Endothelial cell of umbilical vein (primary cell): ENCODE measurements at places on chromosomes 1 and 21. TPM values are rescaled to one million over a fixed set of nuclear protein-coding genes. Genes with fewer than 3 reads are reported as not detected.

- H3K27ac ChIP-seq = no peak overlapping the region
- no peak for DNase-seq
- no peaks in the 10 kb centered on the region for H3K36me3 ChIP-seq
- H3K4me3 ChIP-seq = no peak overlapping the region
These were observed 6.8 kb upstream of the COL6A2 start for GRCh38 chr21:46091118-46091517.

Gene PPFIA4
- total RNA-seq = 0.16 and 0.22 TPM in 2 replicates

DNA sequence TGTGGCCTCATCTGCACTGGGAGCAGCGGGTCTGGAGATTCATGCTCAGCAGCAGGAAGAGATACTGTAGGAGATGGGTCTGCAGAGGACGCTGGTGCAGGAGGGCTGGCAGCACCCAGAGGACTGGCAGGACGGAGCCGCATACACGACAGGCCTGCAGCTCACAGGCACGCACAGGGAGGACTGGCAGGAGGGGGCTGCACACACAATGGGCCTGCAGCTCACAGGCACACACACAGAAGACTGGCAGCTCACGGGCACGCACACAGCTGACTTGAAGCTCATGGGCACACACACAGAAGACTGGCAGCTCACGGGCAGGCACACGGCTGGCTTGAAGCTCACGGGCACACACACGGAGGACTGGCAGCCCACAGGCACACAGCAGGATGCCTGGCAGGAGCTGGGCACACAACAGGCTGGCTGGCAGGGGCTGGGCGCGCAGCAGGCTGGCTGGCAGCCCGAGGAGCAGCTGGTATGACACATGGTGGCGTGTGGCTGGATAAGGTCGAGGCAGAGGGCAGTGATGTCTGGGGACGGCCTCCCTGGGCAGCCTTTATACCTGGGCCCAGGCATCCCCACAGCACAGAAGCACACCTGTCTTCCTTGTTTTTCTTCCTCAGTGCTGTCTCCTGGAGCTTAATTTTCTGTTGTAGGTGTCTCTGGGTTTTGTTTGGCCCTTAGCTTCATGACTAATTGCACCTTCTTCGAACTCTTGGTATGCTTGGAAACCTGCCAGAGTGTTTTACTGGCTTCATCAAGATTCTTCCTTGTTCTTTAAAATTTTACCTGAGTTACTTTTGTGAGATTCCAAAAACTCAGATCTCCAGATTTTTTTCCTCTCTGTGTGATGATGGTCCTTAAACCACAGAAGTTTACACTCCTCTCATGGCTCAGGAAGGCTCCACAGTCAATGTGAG lies at the start of gene KRTAP12-2:
TSS of gene KRTAP12-2 (minus strand) at position 527 of the 920 bp plus-strand sequence. CDS start at position 486, 41 bp downstream.
- no peak within 1 kb of the TSS for H3K4me3 ChIP-seq
- no peaks in the 10 kb centered on the region for H3K36me3 ChIP-seq
- DNase-seq = no peak
- H3K4me1 ChIP-seq = no peaks in the 10 kb centered on the region
- H3K27me3 ChIP-seq = peaks cover 2% of the 10 kb centered on the region

DNA sequence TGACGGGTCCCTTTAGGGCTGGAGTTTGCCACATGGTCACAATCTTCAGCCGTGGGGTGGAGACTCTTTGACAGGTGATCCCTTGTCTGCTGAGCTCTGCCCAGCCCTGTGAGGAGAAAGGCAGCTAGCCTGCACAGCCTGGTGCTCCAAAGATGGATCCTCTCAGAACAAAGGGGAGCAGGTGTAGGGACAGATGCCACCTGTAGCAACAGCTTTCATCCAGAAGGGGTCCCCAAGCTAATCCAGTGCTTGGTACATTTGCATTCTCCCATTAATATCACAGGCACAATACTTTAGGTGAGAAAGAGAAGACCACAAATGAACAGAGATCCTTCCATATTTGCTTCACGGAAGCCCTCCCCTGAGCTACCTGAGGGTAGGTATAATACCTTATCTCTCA lies 93.2 kb downstream of the CCDC185 start:
- H3K27me3 ChIP-seq = no peaks in the 10 kb centered on the region
- no peak overlapping the region for H3K4me3 ChIP-seq
- no peak for DNase-seq
- no peaks in the 10 kb centered on the region for H3K36me3 ChIP-seq
- H3K27ac ChIP-seq = no peak overlapping the region

- H3K27ac ChIP-seq = no peak overlapping the region
- no peaks in the 10 kb centered on the region for H3K27me3 ChIP-seq
- peak; percentile 30 for DNase-seq
- H3K4me3 ChIP-seq = no peak overlapping the region
These were observed 87.6 kb upstream of the RUNX1 start for GRCh38 chr21:35136586-35137219.

DNA sequence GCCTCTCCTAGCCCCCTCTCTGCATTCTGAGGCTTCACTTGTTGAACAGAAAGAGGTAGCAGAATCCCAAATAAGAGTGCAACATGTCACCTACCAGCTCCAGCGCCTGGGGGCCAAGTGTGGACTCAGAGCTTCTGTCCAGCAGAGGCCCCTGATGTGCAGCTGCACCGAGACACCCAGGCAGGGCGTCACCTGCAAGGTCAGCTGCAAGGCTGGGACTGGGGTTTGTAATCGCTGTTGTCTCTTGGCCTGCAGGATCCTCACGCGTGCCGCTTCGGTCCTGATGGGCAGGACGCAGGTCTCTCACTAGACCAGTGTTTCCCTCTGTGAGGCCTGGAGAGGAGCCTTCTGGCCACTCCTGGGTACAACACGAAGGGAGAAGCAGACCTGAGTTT lies 4.3 kb upstream of the SLX9 start:
- H3K4me3 ChIP-seq = no peak overlapping the region
- peaks cover 7% of the 10 kb centered on the region for H3K27me3 ChIP-seq
- H3K27ac ChIP-seq = no peak overlapping the region
- H3K4me1 ChIP-seq = peaks cover 16% of the 10 kb centered on the region
- DNase-seq = no peak

- H3K27ac ChIP-seq = no peak overlapping the region
- no peak for DNase-seq
- H3K4me1 ChIP-seq = no peaks in the 10 kb centered on the region
- peaks cover 12% of the 10 kb centered on the region for H3K36me3 ChIP-seq
These were observed 9.2 kb upstream of the OVGP1 start for GRCh38 chr1:111436726-111437125.

GRCh38 chr1:43666608-43667007 lies 16.7 kb downstream of the KDM4A start:
- H3K4me1 ChIP-seq = no peaks in the 10 kb centered on the region
- H3K27ac ChIP-seq = no peak overlapping the region
- peaks cover 66% of the 10 kb centered on the region for H3K36me3 ChIP-seq
- no peaks in the 10 kb centered on the region for H3K27me3 ChIP-seq
- H3K4me3 ChIP-seq = no peak overlapping the region

- no peaks in the 10 kb centered on the region for H3K36me3 ChIP-seq
- no peak overlapping the region for H3K27ac ChIP-seq
- no peaks in the 10 kb centered on the region for H3K27me3 ChIP-seq
- H3K4me1 ChIP-seq = no peaks in the 10 kb centered on the region
These were observed 185.5 kb downstream of the CRB1 start for GRCh38 chr1:197453376-197454058.

DNA sequence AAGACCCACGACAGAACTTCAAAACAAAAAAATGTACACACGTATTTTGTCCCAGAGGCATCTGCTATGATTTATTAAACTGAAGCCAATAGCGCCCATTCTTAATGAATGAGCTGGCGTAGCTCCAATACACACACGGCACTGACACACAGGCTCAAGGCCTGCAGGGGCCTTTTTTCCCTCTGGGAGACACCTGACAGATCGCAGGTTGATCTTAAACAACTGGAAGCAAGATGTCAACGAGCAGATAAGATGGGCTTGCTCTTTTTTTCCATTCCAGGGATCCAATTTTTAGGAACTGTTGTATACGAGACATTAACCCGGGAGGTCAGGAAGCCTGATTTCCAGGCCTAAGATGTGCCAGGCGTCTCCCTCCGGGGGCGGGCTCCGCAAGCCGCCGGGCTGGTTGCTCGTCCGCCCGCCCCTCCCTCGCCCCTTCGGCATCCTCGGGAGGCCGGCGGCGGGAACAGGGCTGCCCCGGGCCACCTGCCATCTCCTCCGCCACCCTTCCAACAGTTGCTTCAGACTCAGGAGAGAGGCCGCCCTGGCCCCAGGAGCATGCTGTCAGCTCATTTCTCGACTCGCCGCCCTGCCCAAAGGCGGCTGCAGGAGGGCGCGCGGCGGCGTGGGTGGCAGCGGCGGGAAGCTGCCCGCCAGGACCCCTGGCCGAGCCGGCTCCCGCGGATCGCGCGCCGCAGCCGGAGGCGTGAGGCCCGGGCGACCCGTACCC lies 735 bp downstream of the TTC13 start:
- peak overlapping the region; percentile 96 for H3K4me3 ChIP-seq
- no peaks in the 10 kb centered on the region for H3K36me3 ChIP-seq
- no peaks in the 10 kb centered on the region for H3K27me3 ChIP-seq

DNA sequence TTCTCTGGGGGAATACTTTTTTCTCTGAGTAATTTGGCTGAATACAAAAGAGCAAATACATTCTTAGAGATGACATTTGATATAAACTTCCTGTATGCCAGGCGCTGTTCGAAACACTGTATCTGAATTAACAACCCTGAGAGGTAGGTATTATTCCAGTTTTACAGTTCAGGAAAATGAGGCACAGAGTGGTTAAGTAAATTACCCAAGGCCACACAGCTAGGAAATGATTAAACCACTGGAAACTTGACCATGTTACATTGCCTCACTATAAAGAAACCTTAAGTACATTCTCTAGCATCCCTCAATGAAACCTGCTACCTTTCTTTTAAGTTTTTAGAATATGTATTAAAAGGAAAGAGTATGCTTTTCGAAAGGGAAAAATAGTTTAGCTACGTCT lies 54.6 kb downstream of the SMYD2 start:
- H3K27ac ChIP-seq = no peak overlapping the region
- no peaks in the 10 kb centered on the region for H3K36me3 ChIP-seq
- no peak overlapping the region for H3K4me3 ChIP-seq
- H3K4me1 ChIP-seq = no peaks in the 10 kb centered on the region
- H3K27me3 ChIP-seq = no peaks in the 10 kb centered on the region

GRCh38 chr1:213989002-213989855 lies 1.5 kb downstream of the PROX1 start:
- peak; percentile 42 for DNase-seq
- H3K27ac ChIP-seq = peak overlapping the region; percentile 65
- H3K36me3 ChIP-seq = no peaks in the 10 kb centered on the region
- peaks cover 13% of the 10 kb centered on the region for H3K4me1 ChIP-seq

Gene CD84
- not detected in 2 replicates for total RNA-seq

Gene SPRR1A
- total RNA-seq = not detected in 2 replicates

GRCh38 chr1:227774051-227774731 lies 39.0 kb downstream of the SNAP47 start:
- DNase-seq = no peak
- H3K36me3 ChIP-seq = peaks cover 9% of the 10 kb centered on the region
- H3K27me3 ChIP-seq = no peaks in the 10 kb centered on the region
- no peak overlapping the region for H3K4me3 ChIP-seq
- peaks cover 10% of the 10 kb centered on the region for H3K4me1 ChIP-seq

DNA sequence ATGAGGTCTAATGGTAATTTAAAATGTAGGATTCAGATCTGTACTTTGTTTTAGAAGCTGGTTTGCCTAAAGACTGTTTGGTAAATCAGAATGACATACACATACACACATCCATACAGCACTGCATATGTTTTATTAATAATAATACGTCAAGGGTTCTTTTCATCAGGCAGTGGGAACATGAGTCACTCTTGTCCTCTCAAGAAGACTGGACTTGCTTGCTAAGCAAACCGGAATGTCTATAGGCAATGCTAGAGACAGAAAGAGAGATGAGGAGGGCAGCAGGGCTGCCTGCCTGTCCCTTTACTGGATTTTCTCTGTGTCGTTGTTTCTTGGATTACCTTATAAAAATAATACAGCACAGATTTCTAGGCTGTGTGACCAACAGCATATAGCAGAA lies 119.1 kb upstream of the GALNT2 start:
- H3K36me3 ChIP-seq = no peaks in the 10 kb centered on the region
- DNase-seq = no peak
- H3K27me3 ChIP-seq = no peaks in the 10 kb centered on the region
- no peak overlapping the region for H3K27ac ChIP-seq
- H3K4me3 ChIP-seq = no peak overlapping the region

Gene CELA3A
- total RNA-seq = not detected in 2 replicates

GRCh38 chr21:39386194-39386593 lies 37.3 kb upstream of the HMGN1 start:
- peaks cover 26% of the 10 kb centered on the region for H3K4me1 ChIP-seq
- no peak overlapping the region for H3K27ac ChIP-seq
- no peak for DNase-seq
- no peaks in the 10 kb centered on the region for H3K27me3 ChIP-seq
- no peaks in the 10 kb centered on the region for H3K36me3 ChIP-seq
- H3K4me3 ChIP-seq = no peak overlapping the region

Gene ZNF670
- 5.1 and 5.2 TPM in 2 replicates for total RNA-seq

Gene COL16A1
- total RNA-seq = 1.2 and 2.7 TPM in 2 replicates

DNA sequence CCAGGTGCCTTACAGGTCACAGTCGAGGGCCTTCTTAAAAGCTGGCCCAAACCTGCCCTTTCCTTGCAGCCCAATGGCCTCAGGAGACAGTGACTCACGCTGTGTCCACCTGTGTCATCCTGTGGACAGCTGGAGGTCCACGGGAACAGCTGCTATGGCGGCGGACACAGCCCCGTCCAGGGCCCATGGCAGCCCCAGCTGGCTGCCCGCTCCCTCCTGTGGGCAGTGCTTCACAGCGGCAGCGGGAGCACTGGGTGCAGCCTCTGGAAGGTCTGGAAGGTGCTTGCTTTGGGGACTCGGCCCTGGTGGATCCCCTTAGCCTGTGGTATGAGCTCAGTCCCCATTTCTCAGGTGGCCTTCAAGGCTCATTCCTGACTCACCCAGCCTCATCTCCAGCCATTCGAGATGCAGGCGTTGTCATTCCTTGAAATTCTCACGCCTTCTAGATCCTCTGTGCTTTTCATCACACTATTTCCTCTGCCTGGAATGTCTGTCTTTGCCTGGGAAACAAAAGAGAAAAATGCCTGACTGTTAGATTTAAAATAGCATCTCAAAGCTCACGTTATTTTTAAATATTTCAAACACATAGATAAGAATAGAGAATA lies 86.8 kb downstream of the KIF26B start:
- no peak overlapping the region for H3K4me3 ChIP-seq
- no peaks in the 10 kb centered on the region for H3K27me3 ChIP-seq
- DNase-seq = no peak
- no peaks in the 10 kb centered on the region for H3K4me1 ChIP-seq
- H3K36me3 ChIP-seq = no peaks in the 10 kb centered on the region
- H3K27ac ChIP-seq = no peak overlapping the region

GRCh38 chr1:41726899-41727748 lies 191.6 kb downstream of the HIVEP3 start:
- peak; percentile 61 for DNase-seq
- H3K4me3 ChIP-seq = no peak overlapping the region
- peak overlapping the region; percentile 70 for H3K27ac ChIP-seq
- peaks cover 31% of the 10 kb centered on the region for H3K4me1 ChIP-seq
- H3K27me3 ChIP-seq = no peaks in the 10 kb centered on the region
